Esophagus muscularis mucosa (tissue), 4 donors: ENCODE measurements at places on chromosomes 5 and 9. TPM values are rescaled to one million over a fixed set of nuclear protein-coding genes. Genes with fewer than 3 reads are reported as not detected.

Gene NR2F1-AS1
- total RNA-seq, result 9.5 TPM

DNA sequence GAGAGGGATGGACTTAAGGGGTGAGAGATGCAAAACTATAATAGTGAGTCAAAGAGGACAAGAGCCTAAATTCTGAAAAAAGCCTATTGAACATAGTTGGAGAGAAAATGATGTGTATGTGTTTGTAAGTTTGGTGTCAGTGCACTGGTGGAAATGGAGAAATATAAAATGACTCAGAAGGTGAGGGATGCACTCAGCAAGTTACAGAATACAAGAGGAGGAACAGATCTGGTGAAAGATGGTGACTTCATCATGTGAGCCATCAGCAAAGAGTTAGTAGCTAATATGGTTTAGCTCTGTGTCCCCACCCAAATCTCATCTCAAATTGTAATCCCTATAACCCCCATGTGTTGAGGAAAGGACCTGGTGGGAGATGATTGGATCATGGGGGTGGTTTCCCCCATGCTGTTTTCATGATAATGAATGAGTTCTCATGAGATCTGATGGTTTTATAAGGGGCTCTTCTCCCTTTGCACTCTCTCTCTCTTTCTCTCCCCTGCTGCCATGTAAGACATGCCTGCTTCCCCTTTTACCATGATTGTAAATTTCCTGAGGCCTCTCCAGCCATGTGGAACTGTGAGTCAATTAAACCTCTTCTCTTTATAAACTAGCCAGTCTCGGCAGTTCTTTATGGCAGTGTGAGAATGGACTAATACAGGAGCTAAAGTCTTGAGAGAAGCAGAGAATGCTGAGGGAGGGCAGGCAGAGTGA is 30.4 kb upstream of the FYB1 start:
- no peaks in the 10 kb centered on the region for H3K4me1 ChIP-seq
- no peak for DNase-seq
- H3K36me3 ChIP-seq, result no peaks in the 10 kb centered on the region
- H3K27ac ChIP-seq, result no peak overlapping the region
- no peak overlapping the region for H3K4me3 ChIP-seq

Gene SERF1A
- 9.6 TPM for total RNA-seq

Gene TSLP
- 2.0 TPM for total RNA-seq

GRCh38 chr5:167232675-167233311 is 1058.7 kb upstream of the WWC1 start:
- no peaks in the 10 kb centered on the region for H3K27me3 ChIP-seq
- no peak for DNase-seq
- H3K36me3 ChIP-seq, result no peaks in the 10 kb centered on the region
- H3K4me3 ChIP-seq, result no peak overlapping the region
- H3K27ac ChIP-seq, result no peak overlapping the region
